CD4-positive, alpha-beta T cell treated with Interleukin-1 beta for 1 hour (primary cell): ENCODE measurements at places on chromosomes 5 and 9.

DNA sequence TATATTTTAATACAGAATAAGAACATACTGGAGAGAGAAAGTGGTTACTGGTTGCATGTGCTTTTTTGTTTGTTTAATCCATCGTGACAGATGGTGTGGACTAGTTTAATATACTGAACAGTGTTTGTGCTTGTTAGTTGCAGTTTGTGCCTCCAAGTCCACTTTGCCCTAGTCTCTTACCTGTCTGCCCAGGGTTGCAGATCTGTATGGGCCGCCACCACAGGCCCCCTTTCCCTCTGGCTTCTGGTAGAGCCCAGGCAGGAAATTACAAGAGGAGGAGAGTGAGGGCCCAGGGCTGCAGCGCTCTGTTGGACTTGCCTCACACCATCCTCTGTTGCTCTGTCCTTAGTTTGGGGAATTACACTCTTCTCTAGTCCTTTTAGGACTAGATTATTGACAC lies 166.4 kb downstream of the KDM4C start:
- DNase-seq, result no peak

DNA sequence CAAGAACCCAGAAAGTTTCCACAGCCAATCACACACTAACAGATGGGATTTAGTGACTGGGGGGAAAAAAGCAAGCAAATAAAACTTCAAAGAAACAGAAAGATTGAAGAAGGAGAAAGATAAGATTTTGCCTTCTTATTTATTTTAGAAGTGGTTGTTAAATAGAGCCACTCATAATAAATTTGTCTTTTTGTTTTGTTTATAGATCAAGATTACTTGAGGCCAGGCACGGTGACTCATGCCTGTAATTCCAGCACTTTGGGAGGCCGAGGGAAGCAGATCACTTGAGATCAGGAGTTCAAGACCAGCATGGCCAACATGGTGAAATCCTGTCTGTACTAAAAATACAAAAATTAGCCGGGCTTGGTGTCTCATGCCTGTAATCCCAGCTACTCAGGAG lies 94.9 kb upstream of the RANBP3L start:
- no peak for DNase-seq

GRCh38 chr5:67035098-67035740 lies 161.4 kb downstream of the CD180 start:
- no peak for DNase-seq

DNA sequence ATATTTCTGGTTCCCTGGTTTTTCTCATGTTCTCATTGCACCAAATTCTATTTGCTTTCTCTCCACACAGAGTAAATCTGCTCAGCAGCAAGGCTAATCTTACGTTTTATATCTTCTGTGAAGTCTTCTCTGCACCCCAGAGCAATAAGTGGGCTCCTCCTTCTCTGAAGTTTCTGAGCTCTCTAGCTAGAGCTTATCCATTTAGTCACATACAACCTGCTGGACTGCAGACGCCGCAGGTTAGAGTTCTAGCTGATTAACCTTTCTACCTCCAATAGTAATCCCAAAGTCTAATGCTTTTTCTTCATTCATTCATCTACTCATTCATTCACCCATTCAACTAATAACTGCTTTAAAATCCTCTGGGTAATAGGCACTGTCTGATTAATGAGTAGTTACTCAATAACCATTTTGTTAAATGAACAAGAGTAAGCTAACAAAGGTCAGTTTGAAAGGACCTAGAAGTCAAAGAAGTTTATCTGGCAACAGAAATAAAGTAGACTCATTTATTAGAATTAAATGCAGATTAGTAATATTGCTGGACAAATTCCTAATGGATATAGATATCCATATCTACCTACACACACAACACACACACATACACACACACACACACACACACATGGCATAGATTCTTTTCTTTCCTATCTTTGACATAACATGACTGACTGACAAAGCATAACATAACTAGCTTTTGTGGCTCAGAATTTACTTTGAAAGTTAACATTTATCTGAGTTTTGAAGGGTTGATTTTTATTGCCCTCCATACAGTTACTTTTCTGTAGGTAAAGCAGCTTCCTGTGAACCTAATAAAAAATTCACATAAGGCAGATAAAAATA lies 984.6 kb upstream of the SEMA6A start:
- no peak for DNase-seq

- no peak for DNase-seq
Observed at GRCh38 chr9:31185831-31186230, 1198.6 kb upstream of the ACO1 start.

DNA sequence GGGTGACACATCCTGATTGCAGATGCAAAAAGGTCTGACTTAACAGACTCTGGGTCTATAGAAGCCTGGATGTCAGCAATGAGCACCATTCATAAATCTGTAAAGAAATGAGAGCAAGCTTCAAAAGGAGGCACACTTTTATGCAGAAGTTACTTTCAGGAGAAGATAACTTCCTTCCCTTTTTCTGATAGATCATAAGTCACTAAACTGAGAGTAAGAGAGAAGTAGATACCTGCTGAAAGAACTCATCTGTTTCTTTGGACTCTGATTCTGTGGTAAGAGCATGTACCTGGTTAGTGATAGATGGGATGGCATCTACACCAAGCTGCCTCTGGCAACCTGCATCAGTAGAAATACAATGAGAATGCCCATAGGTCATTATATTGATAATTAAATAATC lies 525.6 kb downstream of the CETN3 start:
- no peak for DNase-seq
